ENCODE measurements at places on chromosomes 16 and 17.
A peak's percentile ranks its signal among the peaks of the same experiment; 100 is the strongest.

GRCh38 chr16:57384248-57385070 is 12.2 kb downstream of the CX3CL1 start:
- DNase-seq: no peak

GRCh38 chr16:64428463-64429113 is 693.3 kb downstream of the CDH11 start:
- DNase-seq: no peak

GRCh38 chr16:11076259-11077018 is 132.1 kb downstream of the CLEC16A start:
- DNase-seq: no peak

DNA sequence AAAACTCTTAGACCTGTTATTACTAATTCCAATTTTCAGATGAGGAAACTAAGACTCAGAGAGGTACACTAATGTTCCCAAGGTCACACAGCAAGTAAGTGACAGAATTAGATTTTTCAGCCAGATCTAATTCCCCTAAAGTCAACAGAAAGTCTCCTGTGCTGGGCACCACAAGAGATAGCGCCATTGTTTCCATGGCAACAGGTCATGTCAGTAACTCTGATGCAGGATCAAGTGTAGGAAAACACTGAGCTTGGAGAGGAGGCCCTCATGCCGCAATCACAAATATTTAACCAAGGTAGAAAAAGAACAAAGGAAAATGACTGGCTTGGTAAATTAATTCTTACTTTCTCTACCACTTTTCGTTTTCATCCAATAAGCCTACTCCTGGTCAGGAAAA is 166.0 kb upstream of the CDH13 start:
- peak; percentile 63 for DNase-seq

GRCh38 chr17:40598301-40598618 is 33.0 kb upstream of the CCR7 start:
- no peak for DNase-seq
